T-helper 9 cell (primary cell): ENCODE measurements at places on chromosomes 6 and 20.

DNA sequence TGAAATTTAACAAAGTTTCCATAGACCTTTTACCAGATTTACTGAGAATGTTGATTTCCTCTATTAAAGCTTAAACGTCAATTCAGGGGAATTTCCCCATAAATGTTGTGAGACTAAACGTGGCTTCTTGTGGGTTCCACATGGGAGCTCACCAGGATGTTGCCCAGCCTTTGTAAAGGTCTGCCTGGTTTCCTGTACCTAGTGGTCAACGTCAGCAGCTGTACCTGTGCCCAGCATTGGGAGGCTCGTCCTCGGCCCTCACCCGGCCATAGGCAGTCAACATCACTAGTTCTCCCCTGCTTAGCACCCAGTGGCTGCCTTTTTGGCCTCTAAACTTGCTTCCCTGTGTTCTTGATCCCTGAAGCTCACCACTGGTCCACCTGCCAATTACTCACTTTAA lies 22.1 kb upstream of the CD83 start:
- no peak for DNase-seq

GRCh38 chr6:126804332-126805064 lies 314.0 kb upstream of the RSPO3 start:
- no peak for DNase-seq

- no peak for DNase-seq
Measured at GRCh38 chr6:165015676-165016075, 293.7 kb downstream of the C6orf118 start.

DNA sequence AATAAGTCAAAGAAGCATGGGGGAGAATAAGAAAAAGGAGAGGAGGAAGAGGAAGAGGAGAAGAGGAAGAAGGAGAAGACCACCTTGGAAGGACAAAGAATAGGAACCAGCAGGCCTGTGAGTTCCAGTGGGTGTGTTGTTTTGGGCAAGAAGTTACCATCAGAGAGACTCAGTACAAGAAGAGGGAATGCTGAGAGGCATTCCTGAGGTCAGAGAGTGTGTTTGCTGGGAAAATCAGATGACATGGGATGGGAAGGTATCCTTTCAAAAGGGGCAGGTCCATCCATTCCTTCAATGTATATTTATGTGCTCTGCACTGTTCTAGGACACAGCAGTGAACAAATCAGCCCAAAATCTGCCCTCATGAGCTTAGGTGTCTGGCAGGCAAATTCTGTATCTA lies 40.5 kb upstream of the PRIM2 start:
- no peak for DNase-seq

GRCh38 chr6:108118359-108118724 lies 43.8 kb upstream of the OSTM1 start:
- DNase-seq: no peak
